ENCODE measurements at places on chromosomes 5 and 9.

DNA sequence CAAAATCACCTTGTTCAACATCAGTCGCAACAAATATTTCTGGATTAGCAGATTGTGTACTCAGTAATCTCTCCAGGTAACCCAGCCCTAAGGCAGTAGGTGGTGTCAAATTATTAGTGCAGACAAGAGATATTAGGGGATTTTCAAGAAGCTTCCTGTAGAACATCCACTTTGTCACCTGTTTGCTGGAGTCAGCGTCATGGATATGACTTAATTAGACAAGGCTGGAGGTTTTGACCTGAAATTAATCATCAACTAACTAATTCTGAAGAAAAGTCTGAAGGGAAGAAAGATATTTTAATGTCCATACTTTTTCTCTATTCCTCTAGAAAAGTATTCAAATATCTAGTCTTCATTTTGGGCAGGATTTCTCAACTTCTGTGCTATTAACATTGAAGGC, 91.4 kb upstream of the CCDC112 start:
- no peak overlapping the region for H3K4me3 ChIP-seq
- no peak overlapping the region for H3K27ac ChIP-seq
- H3K4me1 ChIP-seq, result no peaks in the 10 kb centered on the region
- no peaks in the 10 kb centered on the region for H3K36me3 ChIP-seq
- H3K27me3 ChIP-seq, result no peaks in the 10 kb centered on the region

DNA sequence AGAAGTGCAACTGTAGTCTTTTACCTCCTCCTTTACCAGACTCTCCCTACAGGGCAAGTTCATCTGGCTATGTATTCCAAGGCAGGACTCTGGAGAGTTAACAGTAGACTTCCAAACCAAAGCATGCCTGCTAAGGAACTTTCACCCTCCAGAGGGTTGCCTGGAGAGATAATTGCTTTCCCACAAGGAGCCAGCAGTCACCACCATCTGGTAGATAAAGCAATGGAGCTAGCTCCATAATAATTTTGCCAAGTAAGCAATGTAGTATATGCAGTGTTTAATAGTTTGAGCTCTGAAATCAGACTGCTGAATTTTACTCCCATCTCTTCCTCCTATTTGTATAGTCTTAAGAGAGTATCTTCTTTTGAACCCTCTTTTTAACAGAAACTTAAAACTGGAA, 566.8 kb upstream of the PTGER4 start:
- no peaks in the 10 kb centered on the region for H3K36me3 ChIP-seq
- H3K4me1 ChIP-seq, result peaks cover 5% of the 10 kb centered on the region
- no peak for DNase-seq
- no peak overlapping the region for H3K4me3 ChIP-seq
- no peaks in the 10 kb centered on the region for H3K27me3 ChIP-seq

GRCh38 chr5:142630927-142631539, 54.9 kb downstream of the FGF1 start:
- no peaks in the 10 kb centered on the region for H3K36me3 ChIP-seq
- DNase-seq, result no peak
- H3K4me1 ChIP-seq, result peaks cover 2% of the 10 kb centered on the region

GRCh38 chr9:83986195-83986594, 5.6 kb downstream of the RMI1 start:
- no peak overlapping the region for H3K4me3 ChIP-seq
- H3K27me3 ChIP-seq, result no peaks in the 10 kb centered on the region
- no peak for DNase-seq
- H3K27ac ChIP-seq, result no peak overlapping the region

DNA sequence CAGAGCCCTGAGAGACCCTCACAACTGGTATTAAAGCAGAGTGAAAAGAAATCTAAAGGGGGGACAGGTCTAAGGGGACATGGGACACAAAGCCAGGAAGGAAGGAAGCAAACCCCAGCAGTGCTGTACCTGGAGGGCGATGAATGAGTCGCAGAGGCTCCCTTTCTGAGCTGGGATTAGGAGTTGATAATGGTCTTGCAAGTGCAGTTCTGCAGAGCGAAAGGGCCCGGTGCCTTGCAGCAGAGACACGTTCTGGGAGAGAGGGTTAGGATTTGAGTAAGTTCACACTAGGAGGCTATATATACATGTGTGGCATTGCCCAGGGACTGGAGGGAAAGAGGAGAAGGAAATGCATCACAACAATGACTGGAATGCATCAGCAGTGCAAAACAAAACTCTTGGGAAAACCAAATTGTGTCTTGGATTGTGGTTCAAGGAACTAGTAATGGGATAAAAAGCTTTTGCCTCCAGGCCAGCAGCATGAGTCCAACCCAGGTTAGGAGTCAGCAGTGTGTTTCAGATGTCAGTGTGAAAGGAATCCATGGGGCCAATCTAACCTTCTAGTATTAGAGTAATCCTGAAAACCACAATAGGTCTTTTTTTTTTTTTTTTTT, 38.8 kb upstream of the LIFR start:
- DNase-seq, result no peak
- H3K27me3 ChIP-seq, result no peaks in the 10 kb centered on the region
- H3K36me3 ChIP-seq, result no peaks in the 10 kb centered on the region
- no peaks in the 10 kb centered on the region for H3K4me1 ChIP-seq

GRCh38 chr9:21904371-21904770, 89.8 kb downstream of the CDKN2A start:
- H3K27ac ChIP-seq, result no peak overlapping the region
- no peak overlapping the region for H3K4me3 ChIP-seq
- no peaks in the 10 kb centered on the region for H3K36me3 ChIP-seq
- no peaks in the 10 kb centered on the region for H3K27me3 ChIP-seq

DNA sequence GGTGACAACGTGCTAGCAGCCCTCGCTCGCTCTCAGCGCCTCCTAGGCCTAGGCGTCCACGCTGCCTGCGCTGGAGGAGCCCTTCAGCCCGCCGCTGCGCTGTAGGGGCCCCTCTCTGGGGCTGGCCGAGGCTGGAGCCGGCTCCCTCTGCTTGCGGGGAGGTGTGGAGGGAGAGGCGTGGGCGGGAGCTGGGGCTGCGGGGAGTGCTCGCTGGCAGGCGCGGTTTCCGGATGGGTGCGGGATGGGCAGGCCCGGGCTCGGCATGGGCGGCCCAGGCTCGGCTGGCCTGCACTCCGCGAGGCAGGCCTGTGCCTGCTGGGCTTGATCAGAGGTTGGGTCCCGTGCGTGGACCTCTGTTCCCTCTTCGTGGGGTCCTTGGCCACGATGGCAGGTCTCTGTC, 472.6 kb downstream of the PRR16 start:
- no peak overlapping the region for H3K4me3 ChIP-seq
- no peak for DNase-seq
- H3K36me3 ChIP-seq, result no peaks in the 10 kb centered on the region
- H3K27me3 ChIP-seq, result no peaks in the 10 kb centered on the region

GRCh38 chr5:56270568-56271392, 37.6 kb upstream of the ANKRD55 start:
- no peaks in the 10 kb centered on the region for H3K27me3 ChIP-seq
- H3K36me3 ChIP-seq, result no peaks in the 10 kb centered on the region
- no peak overlapping the region for H3K27ac ChIP-seq
- H3K4me1 ChIP-seq, result no peaks in the 10 kb centered on the region

- no peak for DNase-seq
- no peak overlapping the region for H3K4me3 ChIP-seq
- no peak overlapping the region for H3K27ac ChIP-seq
- H3K27me3 ChIP-seq, result no peaks in the 10 kb centered on the region
- no peaks in the 10 kb centered on the region for H3K4me1 ChIP-seq
These were observed 39.1 kb upstream of the ANKRD18A start for GRCh38 chr9:38659538-38659937.

GRCh38 chr5:154038261-154038706, 426 bp downstream of the FAM114A2 start:
- no peaks in the 10 kb centered on the region for H3K27me3 ChIP-seq
- DNase-seq, result no peak
- no peaks in the 10 kb centered on the region for H3K36me3 ChIP-seq
- H3K4me3 ChIP-seq, result peak overlapping the region; percentile 72

DNA sequence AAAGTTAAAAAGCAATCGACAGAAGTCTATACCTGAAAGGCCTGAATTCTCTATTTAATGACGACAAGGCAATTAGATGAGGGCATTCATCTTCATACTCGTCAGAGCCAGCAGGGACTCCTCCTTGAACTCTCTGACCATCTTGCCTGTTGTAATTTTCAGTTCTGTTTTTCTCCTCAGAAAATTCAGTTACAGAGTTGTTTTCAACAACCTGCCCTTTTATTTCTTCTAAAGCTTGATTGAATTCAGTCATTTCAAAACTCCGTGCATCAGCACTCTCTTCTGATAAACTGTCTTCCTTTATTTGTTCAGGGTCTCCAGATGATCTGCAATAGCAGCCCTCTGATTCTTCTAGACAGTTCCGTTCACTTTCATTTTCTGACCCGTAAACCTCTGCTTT, 15.6 kb downstream of the RIOK2 start:
- H3K4me1 ChIP-seq, result no peaks in the 10 kb centered on the region
- no peak overlapping the region for H3K4me3 ChIP-seq
- DNase-seq, result no peak
- H3K36me3 ChIP-seq, result peaks cover 3% of the 10 kb centered on the region
- H3K27ac ChIP-seq, result no peak overlapping the region
- H3K27me3 ChIP-seq, result no peaks in the 10 kb centered on the region

DNA sequence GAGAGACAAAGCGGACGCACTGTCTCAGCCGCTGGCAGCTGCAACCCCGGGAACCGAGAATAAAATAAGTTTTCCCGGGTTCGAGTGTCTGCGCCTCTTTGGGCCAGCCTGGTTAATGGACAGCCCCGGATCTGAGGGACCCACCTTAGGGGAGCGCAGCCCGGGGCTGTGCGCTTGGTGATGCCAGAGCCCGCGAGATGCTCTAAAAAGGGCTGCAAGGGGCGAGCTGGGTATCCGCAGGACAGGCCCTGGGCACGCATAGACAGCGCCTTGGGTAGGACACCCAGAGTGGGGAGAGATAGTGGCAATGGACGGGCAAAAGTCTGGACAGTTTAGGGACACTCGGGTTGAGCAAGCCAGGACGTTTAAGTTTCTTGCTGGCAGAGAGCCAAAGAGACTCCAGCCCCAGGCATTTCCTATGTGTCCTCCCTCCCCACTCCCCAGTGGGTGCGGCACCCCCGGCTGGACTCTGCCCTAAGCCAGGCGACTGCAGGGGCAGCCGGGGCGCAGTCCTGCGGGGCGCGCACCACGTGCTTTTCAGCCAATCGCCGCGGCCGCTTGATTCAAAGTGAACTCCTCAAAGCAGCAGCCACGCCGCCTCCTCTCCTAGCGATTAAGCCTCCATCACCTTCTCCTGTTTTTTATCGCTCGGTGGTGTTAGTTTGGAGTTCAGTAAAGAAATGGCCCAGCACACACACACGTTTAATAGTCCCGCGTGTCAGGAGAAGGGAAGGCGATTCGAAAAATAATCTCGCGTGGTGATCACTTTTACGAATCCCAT, 616 bp upstream of the ENC1 start:
- H3K4me3 ChIP-seq, result peak overlapping the region; percentile 68
- no peaks in the 10 kb centered on the region for H3K36me3 ChIP-seq
- H3K27me3 ChIP-seq, result no peaks in the 10 kb centered on the region

DNA sequence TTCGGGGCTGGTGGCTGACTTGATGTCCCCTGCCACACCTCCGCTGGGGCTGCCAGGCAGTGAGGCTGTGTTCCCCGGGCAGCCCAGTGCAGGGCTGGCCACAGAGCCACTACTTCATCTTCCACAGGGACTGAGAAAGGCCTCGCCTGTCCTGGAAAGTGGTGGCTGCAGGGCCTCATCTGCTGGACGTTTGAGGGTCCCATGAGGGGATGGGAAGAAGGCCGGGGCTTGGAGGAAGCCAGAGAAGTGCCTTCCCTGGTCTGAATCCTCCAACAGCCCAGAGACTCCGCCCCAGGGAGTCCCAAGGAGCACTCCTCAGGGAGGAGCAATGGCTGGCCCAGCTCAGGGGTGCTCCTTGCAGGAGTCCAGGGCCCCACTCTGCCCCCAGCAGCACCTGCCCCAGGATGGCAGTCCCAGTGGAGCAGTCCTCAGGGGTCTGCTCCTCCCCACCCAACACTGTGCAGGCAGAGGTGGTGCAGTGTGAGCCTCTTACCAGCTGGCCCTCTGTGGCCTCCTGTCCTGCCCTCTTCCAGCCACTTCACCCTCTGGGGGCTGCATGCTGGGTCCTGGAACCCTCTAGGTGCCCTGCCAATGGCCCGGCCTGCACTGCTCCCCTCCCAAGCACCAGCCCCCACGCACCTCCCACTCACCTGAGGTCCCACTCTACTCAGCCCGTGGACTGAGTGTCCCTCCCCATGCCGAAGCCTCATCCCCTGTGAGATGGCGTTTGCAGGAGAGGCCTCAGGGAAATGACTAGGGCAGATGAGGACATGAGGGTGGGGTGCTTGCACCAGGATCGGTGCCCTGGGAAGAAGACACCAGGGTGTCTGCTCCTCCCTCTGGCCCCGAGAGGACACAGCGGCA, 47.3 kb upstream of the COL5A1 start:
- H3K4me3 ChIP-seq, result no peak overlapping the region
- peaks cover 18% of the 10 kb centered on the region for H3K4me1 ChIP-seq
- H3K36me3 ChIP-seq, result no peaks in the 10 kb centered on the region
- DNase-seq, result no peak

GRCh38 chr5:105963696-105964255, 1707.0 kb downstream of the EFNA5 start:
- H3K27me3 ChIP-seq, result no peaks in the 10 kb centered on the region
- H3K27ac ChIP-seq, result no peak overlapping the region
- no peaks in the 10 kb centered on the region for H3K36me3 ChIP-seq
- DNase-seq, result no peak

DNA sequence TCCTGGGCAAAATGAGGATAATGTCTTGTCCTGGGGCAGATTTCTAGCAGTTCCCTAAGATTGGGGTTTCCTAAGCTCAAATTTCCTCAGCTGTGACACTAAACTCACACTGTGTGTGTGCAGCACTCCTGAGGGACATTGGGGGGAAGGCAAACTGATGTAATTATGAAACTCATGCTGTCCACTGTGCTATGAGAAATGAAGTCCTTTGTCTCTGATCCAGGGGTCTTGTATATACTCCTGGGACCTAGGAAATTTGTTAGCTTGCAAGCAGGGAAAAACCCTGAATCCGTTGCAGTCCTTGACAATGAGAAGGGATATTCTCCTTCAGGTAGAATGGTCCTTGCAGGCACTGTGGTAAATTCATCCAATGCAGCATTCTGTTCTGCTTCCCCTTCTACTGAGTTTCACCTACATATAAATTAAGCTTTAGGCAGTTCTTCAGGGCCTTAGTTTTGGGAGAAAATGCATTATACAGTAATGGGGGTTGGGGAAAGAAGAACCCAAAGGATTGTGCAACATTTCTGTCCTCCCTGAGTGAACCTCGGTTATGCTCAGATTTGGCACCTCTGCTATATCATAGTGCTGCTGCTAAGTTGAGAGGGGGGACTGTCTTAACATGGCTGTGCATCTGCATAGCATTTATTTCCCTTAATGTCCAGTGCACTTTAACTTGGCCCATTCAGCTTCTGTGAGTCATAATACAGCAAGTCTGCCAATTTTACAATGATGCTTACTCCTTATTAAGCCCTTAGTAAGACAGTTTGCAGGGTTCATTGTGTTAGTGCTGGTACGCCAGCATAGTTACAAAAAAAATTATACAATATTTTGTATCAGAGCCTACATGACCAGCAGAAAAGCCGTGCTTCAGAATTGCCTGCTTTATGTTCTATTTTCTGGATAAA, 80.2 kb downstream of the PJA2 start:
- no peak for DNase-seq
- no peaks in the 10 kb centered on the region for H3K4me1 ChIP-seq
- no peak overlapping the region for H3K27ac ChIP-seq
- no peaks in the 10 kb centered on the region for H3K36me3 ChIP-seq
- H3K27me3 ChIP-seq, result no peaks in the 10 kb centered on the region

- no peak overlapping the region for H3K4me3 ChIP-seq
- H3K27me3 ChIP-seq, result no peaks in the 10 kb centered on the region
- peak; percentile 70 for DNase-seq
- no peaks in the 10 kb centered on the region for H3K36me3 ChIP-seq
- H3K27ac ChIP-seq, result no peak overlapping the region
- H3K4me1 ChIP-seq, result peaks cover 40% of the 10 kb centered on the region
These were observed 37.3 kb upstream of the EGFL7 start for GRCh38 chr9:136625101-136626065.

- no peak overlapping the region for H3K27ac ChIP-seq
- H3K27me3 ChIP-seq, result no peaks in the 10 kb centered on the region
- DNase-seq, result no peak
These were observed 33.7 kb upstream of the ITGA1 start for GRCh38 chr5:52754051-52754450.
